CD4-positive, alpha-beta T cell treated with Interleukin-10 for 1 hour (primary cell): ENCODE measurements at places on chromosomes 5 and 9.

DNA sequence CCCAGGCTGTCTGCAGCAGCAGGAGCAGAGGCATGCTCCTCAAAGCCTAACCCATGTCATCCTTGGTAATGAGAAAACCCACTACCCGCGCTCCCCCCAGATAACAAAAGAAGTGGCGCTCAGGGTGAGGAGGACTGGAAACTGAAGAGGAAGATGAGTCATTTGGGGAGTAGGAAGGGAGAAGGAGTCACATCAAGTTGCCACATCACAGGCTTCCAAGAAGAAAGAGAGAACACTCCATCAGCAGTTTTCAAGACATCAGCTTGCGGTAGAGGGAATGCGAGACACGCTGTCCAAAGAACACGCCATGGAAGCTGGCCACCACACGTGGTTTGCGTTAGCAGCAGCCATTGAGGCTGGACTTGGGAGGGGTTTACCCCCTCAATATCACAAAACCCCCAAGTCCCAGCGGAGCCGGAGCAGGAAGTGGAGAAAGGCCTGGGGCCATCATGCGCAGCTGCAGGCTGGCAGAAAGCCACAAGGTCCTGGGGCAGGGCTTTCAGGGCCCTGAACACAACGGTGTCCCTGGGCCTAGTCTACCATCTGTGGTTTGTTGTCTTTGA lies 41.5 kb downstream of the SH3PXD2B start:
- DNase-seq, result no peak

- no peak for DNase-seq
Observed at GRCh38 chr5:88979244-88979643, 96.3 kb upstream of the MEF2C start.

- DNase-seq, result no peak
Observed at GRCh38 chr5:136701191-136701590, 335.8 kb upstream of the TRPC7 start.

DNA sequence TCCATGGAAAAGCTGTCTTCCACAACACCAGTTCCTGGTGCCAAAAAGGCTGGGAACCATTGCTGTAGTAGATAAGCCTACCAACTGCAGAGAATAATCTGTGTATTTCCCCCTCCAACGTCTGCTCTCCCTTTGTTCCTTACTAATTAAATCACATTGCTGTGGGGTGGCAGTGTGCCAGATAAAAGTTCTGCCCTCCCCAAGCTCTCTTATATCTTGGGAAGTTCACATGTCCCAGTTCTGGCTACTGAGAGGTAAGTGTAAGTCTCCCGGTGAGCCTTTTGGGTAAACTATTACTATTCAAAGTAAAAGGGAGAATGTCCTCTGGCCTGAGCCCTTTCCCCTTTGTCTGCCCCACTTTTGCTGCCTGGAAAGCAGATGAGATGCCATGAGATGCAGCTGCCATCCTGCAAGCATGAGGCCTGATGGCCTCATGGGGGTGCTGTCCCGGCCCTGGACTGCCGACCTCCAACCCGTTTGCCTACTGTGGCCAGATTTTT lies 14.7 kb downstream of the ENC1 start:
- DNase-seq, result no peak

GRCh38 chr5:126988021-126988569 lies 42.3 kb downstream of the MARCHF3 start:
- peak; percentile 48 for DNase-seq

DNA sequence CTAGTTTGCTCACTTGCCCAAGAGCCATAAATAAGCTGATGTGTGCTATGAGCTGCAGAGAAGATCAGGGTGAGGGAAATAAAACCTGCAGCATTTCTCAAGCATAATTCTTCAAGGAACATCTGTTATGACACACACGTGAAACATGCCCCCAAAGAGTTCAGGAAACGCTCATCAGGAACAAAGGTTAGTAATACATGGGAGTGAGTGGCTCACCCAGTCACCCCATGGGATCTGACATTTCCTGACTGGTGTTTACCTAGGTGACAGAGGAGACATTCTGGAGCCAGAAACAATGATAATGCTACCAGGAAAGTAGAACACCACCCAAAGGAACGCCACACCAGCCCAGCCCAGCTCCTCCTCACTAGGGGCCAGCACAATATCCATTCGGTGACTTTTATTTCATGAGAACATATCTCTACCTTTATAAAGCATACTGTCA lies 66.0 kb downstream of the FRMD3 start:
- DNase-seq, result no peak

DNA sequence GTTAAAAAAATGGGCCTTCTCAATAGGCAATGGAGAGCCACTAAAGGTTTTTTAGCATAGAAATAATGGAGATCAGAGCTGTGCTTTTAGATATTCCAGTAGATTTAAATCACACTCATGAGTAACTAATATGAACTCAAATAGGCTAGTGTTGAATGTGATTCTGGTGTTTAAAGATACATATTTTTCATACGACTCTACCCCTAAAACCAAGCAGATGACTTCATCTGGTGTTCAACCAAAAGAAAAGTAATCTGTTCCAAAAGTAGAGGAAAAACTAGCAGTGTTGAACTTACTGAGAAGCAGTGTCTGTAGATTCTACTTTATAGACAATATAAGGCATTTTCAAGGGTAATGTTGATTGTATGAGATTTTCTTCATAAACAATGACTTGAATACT lies 138.1 kb downstream of the TSSK1B start:
- no peak for DNase-seq

GRCh38 chr5:78430866-78431265 lies 70.4 kb downstream of the SCAMP1 start:
- no peak for DNase-seq

DNA sequence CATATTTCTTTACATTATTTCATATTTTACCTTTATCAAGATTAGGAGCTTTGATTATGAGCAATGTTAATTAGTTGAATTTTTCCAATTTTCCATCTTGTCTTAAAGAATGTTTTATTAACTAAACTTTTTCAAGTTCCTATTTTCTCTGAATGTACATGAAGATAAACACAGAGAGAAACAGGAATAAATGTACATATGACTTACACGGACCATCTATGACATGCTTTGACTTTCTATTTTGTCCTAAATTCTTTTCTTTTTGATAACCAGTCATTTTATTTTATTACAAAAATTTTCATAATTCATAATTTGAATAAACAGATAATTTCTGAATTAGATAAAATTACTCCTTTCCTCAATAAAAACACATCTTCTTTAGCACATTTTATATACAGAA lies 1038.8 kb upstream of the ARRDC3 start:
- no peak for DNase-seq

- no peak for DNase-seq
Observed at GRCh38 chr5:75620184-75620959, 9.1 kb downstream of the ANKDD1B start.

DNA sequence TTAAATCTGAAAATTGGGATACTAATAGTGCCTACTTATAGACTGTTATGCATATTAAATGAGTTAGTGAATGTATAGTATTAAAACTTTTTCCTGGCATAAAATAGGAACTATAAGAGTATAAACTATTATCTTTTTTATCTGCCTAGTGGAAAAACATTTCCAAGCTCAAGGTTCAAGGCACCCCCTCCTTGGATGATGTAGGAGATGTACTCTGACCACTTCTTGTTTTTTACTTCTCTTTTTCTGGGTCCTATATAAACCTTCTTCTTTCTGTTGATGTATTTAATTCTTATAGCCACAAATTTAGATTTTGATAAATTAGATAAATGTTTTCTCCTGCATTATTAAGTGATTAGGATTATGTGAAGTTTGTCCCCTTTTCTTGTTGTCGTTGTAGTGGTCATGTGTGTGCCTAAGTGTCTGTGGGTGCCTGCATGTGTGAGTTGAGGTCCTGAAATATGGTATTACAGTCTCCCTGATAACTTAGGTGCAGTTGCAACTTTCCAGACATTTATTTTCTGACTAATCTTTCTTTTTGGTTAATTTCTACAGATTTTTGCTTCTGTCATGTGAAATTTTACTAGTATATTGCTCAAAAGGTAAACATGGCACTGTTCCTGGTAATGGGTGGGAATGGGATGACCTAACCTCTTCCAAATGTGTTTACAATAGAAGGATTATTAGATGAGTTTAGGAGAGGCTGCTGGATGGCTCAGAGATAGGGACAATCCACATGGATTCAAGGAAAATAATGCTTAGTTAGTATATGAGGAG lies 160.8 kb upstream of the CDKN2B start:
- no peak for DNase-seq

DNA sequence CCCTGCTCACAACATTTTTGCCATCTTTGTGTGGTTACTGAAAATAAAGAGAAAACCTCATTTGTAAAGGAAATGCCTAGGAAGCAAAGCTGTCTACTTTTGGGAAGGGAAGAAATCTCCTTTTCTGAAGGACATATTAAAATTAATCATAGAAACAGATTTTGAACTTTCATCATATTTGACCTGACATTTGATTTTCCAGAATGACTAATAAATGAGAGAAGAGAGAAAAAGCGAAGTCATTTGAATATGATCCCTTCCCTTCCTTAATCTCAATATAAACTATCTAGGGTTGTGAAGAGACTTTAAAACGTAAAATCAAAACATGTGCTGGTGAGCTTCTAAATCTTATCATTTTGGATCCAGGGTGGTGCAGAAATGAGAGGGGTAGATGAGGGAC lies 66.3 kb downstream of the FEM1C start:
- no peak for DNase-seq

DNA sequence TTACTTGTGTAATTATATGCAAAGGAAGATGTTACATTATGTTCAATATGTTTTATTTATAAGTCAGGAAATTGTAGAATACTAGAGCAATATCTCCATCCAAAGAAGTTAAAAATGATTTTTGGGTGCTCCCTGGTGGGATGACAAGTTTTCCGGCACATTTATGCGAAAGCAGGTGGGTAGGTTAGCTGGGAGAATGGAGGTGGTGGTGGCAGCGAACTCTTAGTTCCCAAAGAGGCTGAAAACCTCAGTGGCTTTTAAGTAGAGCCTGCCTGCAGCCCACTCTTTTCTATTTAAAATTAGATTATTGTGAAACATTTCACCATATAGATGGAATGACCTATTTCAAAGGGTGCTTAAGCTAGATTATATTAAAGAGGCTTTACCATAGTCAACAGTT lies 51.8 kb downstream of the ANKRD33B start:
- no peak for DNase-seq

GRCh38 chr5:169133531-169133930 lies 167.4 kb downstream of the SLIT3 start:
- DNase-seq, result no peak

DNA sequence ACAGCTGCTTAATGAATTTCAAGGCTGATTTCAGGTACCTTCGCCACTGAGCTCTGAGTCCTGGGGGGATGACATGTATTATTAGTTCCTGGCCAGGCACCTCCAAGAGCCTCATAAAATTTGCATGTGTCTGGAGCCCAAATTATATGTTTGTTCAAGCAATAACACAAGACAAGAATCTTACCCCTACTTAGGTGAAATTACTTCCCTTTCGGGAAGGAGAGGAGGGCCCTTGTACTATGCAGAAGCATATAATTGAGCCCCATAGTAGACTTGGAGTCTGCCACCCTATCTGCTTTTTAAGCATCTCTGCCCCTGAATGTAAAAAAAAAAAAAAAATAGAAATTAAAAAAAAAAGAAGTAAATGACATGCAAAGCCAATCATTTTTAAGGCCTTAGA lies 13.0 kb upstream of the TMEM38B start:
- no peak for DNase-seq

GRCh38 chr5:91280362-91281269 lies 102.5 kb downstream of the ARRDC3 start:
- peak; percentile 85 for DNase-seq

- DNase-seq, result no peak
Observed at GRCh38 chr9:112945620-112946208, 55.0 kb upstream of the SLC46A2 start.

- no peak for DNase-seq
Observed at GRCh38 chr9:113636165-113636564, 172.6 kb downstream of the RGS3 start.

DNA sequence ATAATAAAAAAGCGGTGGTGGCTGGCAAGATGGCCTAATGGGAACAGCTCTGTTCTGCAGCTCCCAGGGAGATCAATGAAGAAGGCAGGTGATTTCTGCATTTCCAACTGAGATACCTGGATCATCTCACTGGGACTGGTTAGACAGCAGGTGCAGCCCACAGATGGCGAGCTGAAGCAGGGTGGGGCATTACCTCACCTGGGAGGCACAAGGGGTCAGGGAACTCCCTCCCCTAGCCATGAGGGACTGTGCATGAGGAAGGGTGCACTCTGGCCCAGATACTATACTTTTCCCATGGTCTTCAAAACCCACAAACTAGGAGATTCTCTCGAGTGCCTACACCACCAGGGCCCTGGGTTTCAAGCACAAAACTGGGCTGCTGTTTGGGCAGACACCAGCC lies 45.6 kb upstream of the PTGER4 start:
- no peak for DNase-seq

DNA sequence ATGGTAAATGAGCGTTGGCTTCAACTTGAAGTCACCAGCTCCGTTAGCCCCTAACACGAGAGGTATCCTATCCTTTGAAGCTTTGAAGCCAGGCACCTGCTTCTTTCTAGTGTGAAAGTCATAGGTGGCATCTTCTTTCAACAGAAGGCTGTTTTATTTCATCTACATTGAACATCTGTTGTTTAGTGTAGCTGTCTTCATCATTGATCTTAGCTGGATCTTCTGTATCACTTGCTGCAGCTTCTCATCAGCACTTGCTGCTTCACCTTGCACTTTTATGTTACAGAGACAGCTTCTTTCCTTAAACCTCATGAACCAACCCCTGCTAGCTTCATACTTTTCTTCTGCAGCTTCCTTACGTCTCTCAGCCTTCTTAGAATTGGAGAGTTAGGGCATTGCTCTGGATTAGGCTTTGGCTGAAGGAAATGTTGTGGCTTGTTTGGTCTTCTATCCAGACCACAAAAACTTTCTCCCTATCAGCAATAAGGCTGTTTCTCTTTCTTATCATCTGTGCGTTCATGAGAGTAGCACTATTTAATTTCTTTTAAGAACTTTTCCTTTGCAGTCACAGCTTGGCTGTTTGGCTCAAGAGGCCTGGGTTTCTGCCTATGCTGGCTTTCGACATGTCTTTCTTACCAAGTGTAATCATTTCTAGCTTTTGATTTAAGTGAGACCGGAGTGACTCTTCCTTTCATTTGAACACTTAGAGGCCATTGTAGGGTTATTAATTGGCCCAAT lies 47.2 kb downstream of the PCSK5 start:
- DNase-seq, result no peak

DNA sequence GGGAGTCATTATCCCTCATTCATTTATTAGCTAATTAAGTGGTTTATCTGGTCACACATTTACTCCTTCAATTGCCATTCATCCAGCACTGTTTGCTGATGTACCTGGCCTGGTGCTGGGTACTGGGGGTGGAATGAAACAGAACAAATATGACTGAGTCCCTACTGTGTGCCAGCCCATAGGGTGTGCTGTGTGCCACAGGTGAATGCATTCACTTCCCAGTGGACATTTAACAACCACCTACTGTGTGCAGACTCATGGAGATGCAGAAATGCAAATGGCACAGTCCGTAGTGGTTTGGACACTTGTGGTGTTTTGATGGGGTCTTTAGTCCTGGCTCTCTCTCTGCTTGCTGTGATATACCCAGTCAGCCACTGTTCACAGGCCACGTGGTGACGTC lies 10.5 kb downstream of the NEK6 start:
- DNase-seq, result no peak

DNA sequence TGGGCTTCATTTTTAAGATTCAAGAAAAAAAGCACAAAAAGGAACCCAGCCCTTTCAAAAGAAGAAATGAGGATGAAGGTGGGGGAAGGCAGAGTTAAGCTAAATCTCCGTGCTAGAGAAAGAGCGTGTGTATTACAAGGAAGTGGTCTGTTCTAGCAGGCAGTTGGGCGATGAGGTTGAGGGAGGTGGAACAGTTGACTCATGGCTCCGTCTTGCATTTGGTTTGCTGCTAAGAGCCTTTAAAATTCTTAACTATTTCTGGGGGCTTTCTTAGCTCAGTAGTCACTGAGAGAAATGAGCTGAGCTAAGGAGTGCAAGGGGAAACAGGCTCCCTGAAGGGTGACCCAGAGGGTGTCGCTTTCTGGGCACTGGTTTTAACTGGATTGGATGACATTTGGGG lies 117.4 kb downstream of the GCNT1 start:
- peak; percentile 60 for DNase-seq
